ENCODE measurements at places on chromosomes 3 and 15.
A peak's percentile ranks its signal among the peaks of the same experiment; 100 is the strongest.

- DNase-seq, result no peak
Observed at GRCh38 chr3:23395115-23395514, 192.0 kb downstream of the UBE2E2 start.

- DNase-seq, result no peak
Observed at GRCh38 chr3:51610708-51611107, 60.3 kb upstream of the TEX264 start.

- no peak for DNase-seq
Observed at GRCh38 chr3:177599326-177599725, 402.0 kb upstream of the TBL1XR1 start.

- no peak for DNase-seq
Observed at GRCh38 chr3:173742491-173742890, 344.9 kb downstream of the NLGN1 start.

DNA sequence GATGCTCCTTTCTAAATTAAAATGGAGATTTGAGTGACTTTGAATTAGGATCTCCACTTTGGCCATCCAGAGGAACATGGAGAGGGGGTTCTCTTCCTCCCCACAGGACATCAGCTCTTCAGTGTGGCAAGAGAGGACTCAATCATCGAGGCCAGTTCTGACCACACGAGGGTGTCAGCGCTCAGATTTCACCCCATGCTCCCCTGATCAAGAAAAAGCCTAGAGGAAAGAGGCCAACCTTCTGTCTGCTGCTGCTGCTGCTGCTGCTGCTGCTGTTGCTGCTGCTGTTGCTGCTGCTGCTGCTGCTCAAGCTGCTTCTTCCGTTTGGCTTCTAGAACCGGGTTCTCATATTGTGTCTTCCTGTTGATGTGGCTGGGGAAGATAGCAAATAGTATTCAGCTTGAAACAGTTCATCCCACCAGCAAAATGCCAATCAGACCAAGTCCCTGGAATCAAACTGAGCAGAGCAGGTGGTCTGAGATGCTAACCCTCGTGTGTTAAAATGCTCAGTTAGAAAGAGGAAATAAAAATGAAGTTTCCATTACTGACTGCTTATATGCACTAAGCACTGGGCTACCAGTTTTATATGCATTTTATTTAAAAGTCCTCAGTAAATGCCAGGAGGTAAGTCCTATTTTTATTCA is 599.0 kb downstream of the MAGI1 start:
- no peak for DNase-seq

DNA sequence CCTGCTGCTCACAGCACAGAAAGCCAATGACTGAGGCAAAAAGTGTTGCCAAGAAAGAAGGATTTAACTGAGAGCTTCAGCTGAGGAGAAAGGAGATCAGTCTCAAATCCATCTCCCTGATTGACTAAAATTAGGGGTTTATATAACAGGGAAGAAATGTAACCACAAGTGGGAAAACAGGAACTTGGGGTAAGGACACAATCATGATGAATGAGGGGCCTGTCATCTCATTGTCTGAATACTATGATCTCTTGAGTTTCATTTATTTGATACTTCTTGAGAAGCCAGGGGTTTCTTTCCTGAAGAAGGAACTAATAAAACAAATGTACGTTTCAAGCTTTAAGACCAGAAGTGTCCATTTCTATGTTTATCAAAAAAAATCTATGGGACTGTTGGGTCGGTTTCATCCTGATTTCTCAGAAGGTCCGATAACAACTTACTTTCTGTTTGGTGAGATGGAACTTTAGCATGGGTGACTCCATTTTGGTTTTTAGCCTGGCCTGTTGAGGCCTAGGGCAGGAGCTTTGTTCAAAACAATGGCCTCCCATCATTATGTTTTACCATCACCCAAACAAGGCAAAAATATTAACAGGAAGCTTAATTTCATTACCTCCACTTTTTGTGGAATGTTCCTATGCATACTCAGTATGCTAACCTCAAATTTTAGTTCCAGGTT is 76.6 kb upstream of the PIAS1 start:
- no peak for DNase-seq

- no peak for DNase-seq
Observed at GRCh38 chr3:965826-966225, 127.0 kb upstream of the CNTN6 start.

- DNase-seq, result no peak
Observed at GRCh38 chr3:86654806-86655460, 336.0 kb downstream of the VGLL3 start.

- DNase-seq, result peak; percentile 32
Observed at GRCh38 chr15:68924866-68925560, 5.3 kb upstream of the SPESP1 start.

DNA sequence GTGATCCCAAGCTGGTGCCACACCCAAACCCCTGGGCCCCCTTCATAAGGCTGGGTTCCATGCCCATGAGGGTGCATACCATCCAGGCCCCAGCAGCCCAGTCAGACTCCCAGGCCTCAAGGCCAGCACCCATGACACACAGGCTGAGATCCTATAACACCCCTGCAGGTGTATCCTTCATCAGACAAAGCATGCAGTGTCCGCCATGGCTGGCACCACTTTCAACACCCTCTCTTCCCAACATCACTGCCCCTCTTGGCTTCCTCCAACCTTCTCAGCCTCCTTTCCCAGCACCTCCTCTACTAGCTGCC is 3.5 kb downstream of the CCDC51 start:
- no peak for DNase-seq

DNA sequence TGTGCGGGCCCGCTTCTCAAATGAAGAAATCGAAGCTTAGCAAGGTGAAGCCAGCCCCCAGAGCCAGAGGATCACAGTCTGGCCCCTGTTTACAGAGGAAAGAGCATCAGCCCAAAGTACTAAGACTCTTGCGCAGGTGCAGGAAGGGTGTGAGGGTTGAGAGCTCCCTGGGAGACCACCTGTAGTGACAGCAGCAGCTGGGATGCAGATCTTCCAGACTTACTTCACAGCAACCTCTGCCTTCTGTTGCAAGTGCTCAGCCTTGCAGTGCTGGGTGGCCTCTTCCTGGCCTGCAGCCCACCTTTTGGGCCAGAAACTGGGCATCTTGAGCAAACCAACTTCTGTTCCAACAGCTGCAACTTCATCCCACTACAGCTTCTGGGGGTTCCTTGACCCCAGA is 19.7 kb downstream of the SPATA12 start:
- DNase-seq, result no peak

GRCh38 chr3:72448858-72449257 is 399.4 kb downstream of the SHQ1 start:
- DNase-seq, result no peak

GRCh38 chr3:10459954-10460754 is 45.2 kb downstream of the ATP2B2 start:
- DNase-seq, result no peak

GRCh38 chr3:147760085-147760484 is 350.9 kb downstream of the ZIC1 start:
- no peak for DNase-seq

- no peak for DNase-seq
Observed at GRCh38 chr15:77964193-77964592, 113.3 kb downstream of the TBC1D2B start.

DNA sequence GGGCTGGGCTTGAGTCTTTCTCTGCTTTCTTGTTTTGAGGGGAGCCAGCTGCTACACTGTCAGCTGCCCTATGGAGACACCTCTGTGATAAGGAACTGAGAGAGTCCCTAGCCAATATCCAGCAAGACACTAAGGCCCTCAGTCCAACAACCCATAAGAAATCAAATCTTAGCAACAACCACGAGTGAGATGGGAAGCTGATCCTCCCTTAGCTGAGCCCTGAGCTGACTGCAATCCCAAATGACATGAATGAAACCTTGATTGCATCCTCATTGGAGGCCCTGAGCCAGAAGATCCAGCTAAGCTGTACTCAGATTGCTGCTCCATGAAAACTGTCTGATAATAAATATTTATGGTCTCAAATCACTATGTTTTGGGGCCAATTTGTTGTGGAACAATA is 302.1 kb upstream of the MME start:
- DNase-seq, result no peak

- no peak for DNase-seq
Observed at GRCh38 chr15:58593870-58594269, 155.6 kb downstream of the ADAM10 start.

DNA sequence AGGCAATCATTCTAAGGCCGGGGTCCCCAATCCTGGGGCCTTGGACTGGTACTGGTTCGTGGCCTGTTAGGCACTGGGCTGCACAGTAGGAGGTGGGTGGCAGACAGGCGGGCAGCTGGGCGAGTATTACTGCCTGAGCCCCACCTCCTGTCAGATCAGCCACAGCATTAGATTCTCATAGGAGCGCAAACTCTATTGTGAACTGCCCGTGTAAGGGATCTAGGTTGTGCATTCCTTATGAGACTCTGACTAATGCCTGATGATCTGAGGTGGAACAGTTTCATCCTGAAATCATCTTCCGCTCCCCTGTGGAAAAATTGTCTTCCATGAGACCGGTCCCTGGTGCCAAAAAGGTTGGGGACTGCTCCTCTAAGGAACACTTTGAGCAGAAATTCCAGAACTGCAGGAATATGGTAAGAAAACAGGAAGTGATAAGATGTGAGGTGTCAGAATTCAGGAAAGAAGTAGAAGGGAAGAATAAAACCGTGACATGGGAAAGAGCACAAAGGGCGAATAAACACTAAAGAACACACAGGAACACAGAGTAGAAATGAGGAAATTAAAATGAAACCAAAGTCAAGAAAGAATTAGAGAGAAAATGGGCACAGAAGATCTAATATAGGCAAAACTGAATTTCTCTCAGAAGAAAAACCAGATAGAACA is 57.6 kb downstream of the PDCD6IP start:
- no peak for DNase-seq

GRCh38 chr15:82146990-82147461 is 101.2 kb upstream of the MEX3B start:
- no peak for DNase-seq

- no peak for DNase-seq
Observed at GRCh38 chr3:146313746-146314111, 62.8 kb upstream of the PLSCR4 start.

- DNase-seq, result no peak
Observed at GRCh38 chr3:72661115-72661457, 187.2 kb downstream of the SHQ1 start.

DNA sequence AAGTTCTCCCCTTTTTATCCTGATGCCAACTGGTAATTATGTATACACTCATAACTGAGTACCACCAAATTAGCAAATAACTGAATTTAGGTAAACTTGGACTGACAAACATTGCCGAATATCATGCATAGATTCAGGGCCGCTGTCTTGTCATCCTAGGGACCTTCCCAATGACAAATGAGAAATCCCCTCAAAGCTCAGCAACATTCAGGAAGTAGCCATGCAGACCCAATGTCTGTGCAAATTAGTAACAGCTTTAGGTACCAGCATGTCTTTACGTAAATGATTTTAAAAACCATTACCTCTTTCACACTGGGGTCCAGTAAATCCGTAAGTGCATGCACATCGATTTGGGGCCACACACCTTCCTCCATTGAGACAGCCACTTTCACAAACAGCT is 49.5 kb downstream of the FBN1 start:
- no peak for DNase-seq

GRCh38 chr3:32045091-32045915 is 61.1 kb upstream of the GPD1L start:
- no peak for DNase-seq

GRCh38 chr3:79040701-79041100 is 727.1 kb downstream of the ROBO1 start:
- DNase-seq, result no peak

- DNase-seq, result no peak
Observed at GRCh38 chr3:23885210-23885609, 31.6 kb downstream of the NKIRAS1 start.

DNA sequence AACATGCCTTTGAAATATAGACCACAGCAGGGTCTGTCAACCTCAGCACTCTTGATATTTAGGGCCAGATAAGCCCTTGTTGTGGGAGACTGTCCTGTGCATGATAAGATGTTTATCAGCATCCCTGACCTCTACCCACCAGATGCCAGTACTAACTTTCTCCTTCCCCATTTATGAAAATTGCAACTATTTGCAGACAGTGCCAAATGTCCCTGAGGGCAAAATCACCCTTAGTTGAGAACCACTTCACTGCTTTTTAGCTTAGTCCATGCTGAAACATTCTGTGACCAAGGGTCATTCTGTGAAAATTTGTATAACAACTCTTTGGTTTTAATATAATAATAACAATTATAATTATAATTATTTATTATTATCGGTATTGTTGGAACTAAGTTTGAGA is 1032.4 kb downstream of the MCTP2 start:
- no peak for DNase-seq

DNA sequence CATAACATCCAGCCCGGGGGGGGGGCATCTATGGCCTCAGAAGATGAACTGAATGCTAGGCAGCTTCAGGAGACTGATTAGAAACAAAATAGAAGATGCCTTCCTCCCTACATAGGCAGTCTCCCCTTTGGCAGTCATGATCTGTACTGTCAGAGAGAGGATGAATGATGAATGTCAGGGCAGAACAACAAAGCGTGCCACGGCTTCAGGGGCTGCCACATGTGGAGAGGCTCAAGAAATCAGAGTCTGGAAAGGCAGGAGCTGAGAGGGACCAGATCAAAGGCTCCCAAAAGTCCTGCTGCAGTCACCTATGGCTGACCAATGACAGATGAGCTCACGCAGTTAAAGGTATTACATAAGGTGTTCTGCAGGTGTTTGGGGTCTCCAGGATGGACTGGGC is 180.4 kb downstream of the UACA start:
- no peak for DNase-seq

DNA sequence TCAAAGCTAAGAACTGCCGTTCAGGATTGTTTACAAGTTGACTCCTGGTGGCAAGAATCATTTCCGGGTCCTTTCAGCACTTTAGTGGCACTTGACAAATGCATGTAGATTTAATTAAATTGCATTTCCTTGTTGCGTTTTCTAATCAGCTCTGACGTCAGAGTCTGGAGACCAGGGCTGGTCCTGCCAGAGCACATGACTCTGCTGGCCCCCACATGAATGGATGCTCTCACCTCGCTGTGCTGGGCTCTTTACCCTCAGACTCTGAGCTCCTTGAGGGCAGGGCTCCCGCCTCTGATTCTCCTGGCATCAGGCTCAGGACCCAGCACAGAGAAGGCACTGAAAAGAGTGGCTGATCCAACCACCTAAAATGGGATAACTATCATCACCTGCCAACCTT is 69.4 kb downstream of the FEM1B start:
- no peak for DNase-seq

GRCh38 chr15:101165905-101166471 is 85.9 kb downstream of the CHSY1 start:
- no peak for DNase-seq

- DNase-seq, result no peak
Observed at GRCh38 chr3:175029828-175030227, 170.7 kb downstream of the NAALADL2 start.

- no peak for DNase-seq
Observed at GRCh38 chr3:42140665-42141203, 49.6 kb downstream of the TRAK1 start.

DNA sequence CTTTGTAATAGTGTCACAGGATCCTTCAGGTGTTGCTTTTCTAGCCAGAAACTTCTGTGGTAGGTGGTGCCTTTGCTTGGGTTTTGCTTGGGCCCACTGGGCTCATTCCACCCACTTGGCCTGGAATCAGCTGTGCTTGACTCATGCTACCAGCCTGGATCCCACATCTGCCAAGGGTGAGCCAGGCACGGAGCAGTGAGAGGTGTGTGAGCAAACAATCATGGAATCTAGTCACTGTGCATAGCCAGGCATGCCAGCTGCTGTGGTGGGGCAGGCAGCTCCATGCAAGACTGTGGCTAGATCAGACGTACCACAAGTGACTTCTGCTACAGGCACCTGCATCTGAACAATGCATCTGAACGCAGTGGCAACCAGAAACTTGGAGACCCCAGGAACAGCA is 275.9 kb downstream of the UBE2E2 start:
- no peak for DNase-seq

- DNase-seq, result no peak
Observed at GRCh38 chr3:151330379-151330778, 1.0 kb upstream of the P2RY13 start.

- peak; percentile 18 for DNase-seq
Observed at GRCh38 chr3:107861904-107862303, 228.9 kb downstream of the CD47 start.
